ENCODE measurements at places on chromosomes 5 and 9.

- DNase-seq = no peak
Observed at GRCh38 chr9:88005240-88005639, 30.9 kb upstream of the CDK20 start.

GRCh38 chr9:7370381-7370780 lies 429.2 kb downstream of the DMAC1 start:
- DNase-seq = no peak

DNA sequence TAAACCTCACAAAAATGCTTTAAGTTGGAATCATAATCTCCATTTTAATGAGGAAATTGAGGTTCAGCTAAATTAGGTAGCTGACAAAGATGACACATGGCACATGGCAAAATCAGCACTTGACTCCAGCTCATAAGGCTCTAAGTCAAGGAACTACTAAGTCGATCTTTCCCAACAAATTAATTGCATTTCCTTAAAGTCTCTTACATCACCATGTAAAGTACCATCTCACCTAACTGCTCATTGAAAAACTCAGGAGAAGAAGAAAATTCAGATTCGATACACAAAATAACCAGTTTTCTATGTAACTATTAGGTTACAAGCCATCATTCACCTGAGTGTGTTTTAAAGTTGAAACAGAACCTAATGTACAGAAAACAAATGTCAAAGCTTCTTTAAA lies 85.8 kb upstream of the IFNE start:
- no peak for DNase-seq

DNA sequence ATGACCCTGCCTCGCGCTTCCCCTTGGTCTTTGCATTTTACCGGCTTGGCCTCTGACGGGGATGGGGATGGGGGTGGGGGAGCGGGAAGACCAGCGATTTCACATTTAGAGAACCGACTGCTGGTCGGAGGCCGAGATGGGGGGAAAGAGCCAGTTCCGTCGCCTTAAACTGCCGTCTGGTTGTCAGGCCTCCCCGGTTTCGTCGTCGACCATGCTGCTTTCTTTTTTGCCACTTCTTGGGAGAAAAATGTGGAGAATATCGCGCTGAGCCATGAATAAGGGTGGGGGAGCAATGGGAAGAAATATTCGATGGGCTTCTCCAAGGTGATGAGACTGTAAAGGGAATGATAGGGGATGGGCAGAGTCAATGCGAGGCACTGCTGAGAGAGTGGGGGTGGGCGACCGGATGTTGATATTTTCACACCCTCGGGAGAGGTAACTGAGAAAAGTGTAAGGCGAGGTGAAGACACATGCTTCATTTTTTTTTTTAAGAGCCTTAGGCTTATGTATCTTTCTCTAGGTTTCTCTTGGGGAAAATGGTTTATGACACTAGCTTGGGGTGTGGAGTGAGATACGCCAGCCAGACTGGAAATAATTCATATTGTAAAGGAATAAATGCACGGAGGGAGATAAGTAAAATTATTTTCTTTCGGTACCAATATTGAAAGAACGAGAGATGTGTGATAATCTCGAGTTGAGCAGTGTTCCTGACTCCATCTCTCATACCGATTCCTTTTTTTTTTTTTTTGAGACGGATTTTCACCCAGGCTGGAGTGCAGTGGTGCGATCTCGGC lies 1.1 kb downstream of the KIF2A start:
- DNase-seq = no peak

- DNase-seq = no peak
Observed at GRCh38 chr5:53607886-53608285, 47.4 kb downstream of the NDUFS4 start.

DNA sequence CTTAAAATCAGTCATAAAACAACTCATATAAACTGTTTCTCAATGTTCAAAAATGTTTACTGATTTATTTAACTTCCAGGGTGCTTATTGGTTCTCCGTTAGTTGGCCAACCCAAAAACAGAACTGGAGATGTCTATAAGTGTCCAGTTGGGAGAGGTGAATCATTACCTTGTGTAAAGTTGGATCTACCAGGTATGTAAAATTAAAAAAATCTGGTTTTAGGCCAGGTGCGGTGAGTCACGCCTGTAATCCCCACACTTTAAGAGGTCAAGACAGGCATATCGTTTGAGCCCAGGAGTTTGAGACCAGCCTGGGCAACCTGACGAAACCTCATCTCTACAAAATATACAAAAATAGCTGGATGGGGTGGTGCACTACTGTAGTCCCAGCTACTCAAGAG lies 73.7 kb downstream of the ITGA1 start:
- no peak for DNase-seq

DNA sequence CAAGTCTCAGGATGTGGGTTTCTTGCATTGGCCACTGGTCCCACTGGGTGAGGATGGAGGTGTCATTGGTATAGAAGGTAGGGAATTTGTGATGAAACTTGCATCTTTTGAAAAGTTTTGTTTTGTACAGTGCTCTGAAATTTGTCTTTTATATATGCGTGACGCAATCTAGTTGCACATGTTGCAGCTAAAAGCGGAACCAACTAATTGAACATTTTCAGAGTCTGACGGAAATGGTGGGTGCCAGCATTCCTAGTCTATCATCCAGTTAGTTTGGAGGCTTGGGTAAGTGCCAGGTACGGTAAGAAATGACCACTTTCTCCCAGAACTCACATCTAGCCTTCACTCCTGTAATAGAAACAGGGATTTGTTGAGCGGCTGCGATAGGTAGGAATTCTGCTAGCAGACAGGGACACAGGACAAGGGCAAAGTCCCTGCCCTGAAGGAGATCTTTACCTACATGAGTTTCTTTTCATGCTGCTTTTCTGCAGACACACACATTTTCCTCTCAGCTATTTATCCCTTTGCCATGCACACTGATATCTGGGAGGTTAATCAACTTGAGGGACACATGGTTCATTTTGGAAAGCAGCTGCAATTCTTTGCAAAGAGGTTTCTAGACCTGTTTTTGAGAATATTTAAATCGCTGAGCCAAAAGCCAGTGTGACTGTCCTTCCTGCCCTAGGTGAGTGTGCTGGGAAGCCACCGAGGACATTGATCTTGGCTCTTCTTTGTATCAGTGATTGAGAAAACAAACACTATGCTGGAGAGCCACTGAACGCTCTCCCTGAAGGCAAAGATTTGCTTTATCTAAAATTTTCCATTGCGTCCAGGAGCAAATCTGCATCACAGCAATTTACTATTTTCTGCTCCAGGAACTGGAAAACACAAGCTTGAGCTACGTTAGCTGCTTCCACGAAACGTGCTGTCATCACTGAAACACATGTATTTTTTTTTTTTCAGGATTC lies 89.7 kb downstream of the DAP start:
- DNase-seq = no peak

- no peak for DNase-seq
Observed at GRCh38 chr9:134971196-134971595, 53.5 kb upstream of the FCN1 start.

- DNase-seq = no peak
Observed at GRCh38 chr5:42970636-42971559, 69.2 kb downstream of the ANXA2R start.

GRCh38 chr5:128629157-128629556 lies 91.1 kb upstream of the FBN2 start:
- DNase-seq = no peak

DNA sequence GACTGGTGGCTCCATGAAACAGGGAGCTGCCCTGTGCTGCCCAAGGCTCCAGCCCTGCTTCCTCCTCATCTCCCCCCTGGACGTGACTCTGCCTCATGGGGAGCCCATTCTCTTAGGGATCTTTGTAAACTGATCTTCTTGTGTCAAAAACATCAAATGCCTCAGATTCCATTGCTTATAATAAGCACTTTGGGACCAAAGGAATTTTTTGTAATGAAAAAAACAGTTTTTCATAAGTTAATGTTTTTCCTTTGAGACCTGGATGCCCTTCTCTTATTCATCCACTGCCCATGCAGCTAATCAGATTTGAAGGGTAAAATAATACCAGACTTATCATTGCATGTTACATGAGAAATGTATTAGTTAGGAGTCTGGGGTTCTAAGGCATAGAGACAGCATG lies 41.7 kb downstream of the PALM2AKAP2 start:
- DNase-seq = no peak

GRCh38 chr5:137164961-137165360 lies 334.2 kb downstream of the SPOCK1 start:
- DNase-seq = no peak

GRCh38 chr5:74581988-74582365 lies 58.6 kb downstream of the ENC1 start:
- no peak for DNase-seq

DNA sequence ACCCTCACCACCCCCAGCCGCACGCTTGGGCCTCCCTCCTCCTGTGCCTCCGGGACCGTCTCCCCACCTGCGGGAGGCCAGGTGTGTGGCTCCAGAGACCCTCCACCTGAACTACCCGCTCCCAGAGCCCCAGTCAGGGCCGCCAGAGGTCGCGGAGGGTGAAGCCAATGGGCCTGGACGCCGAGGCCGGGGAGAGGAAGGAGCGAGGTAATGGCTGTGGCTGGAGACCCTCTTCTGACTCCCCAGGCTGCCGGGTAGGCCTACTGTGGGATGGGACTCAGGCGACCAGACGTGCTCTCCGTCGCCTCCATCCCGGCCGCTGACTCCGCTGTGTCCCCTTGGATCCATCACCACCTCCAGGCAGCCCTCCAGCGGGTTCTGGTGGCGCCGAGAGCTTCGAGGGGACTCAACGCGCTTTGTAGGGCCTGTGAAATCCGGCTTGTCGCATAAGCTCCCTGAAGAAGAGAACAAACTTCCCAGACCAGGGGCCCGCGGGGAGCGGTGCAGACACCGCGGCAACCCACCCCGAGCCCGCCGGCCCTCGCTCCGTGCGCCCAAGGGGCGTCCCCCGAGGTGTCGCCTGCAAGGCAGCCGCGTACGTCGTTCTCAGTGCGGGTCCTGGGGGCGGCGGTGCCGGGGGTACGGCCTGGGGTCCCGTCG lies 12.6 kb downstream of the IRX2 start:
- DNase-seq = no peak

GRCh38 chr9:88164850-88165249 lies 26.6 kb upstream of the SPATA31C2 start:
- DNase-seq = no peak

GRCh38 chr5:173602423-173602822 lies 14.0 kb downstream of the BOD1 start:
- no peak for DNase-seq

GRCh38 chr9:13487936-13488335 lies 208.4 kb upstream of the MPDZ start:
- DNase-seq = no peak

- no peak for DNase-seq
Observed at GRCh38 chr9:20753761-20754160, 69.7 kb downstream of the FOCAD start.

- no peak for DNase-seq
Observed at GRCh38 chr9:134333234-134333873, 7.1 kb downstream of the RXRA start.

DNA sequence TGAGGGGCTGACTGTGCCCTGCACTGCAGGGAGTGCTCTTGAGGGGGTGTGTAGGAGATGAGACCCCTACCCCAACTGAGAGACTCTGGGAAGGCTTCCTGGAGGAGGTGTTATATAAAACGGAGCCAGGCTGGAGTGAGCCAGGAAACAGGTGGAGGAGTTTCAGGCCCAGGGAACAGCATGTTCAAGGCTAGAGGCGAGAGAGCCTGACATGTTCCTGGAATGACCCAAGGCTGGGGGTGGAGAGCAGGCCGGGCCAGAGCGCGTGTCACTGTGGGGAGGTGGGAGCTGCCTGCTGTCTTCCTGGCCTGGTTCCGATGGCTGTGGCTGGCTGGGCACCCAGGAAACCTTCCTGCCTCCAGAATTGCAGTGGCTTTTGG lies 48.7 kb downstream of the RXRA start:
- DNase-seq = no peak

DNA sequence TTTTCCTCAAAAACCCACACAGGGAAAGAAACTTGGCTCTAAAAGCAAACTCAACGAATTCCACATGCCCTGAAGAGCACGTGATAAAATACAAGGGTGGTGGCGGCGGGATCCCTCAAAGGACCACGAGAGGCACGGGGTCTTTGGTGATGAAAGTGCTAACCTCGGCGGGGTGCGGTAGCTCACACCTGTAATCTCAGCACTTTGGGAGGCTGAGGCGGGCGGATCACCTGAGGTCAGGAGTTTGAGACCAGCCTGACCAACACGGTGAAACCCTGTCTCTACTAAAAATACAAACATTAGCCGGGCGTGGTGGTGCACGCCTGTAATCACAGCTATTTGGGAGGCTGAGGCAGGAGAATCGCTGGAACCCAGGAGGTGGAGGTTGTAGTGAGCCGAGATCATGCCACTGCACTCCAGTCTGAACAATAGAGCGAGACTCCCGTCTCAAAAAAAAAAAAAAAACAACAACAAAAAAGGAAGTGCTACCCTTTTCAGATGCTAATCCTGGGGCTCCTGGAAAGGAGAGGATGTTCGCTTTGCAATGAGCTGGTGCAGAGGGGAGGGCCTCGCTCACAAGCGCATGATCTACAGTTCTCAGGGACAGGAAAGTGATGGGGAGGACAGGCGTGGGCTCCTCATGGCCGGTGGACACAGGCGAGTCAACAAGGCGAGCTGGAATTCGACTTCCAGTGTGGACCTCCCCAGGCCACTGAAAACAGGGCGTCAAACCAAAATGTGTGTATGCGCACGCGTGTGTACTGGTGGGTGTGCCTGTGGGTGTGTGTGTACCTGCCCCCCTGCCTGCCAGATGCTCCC lies 54.1 kb downstream of the USP20 start:
- DNase-seq = no peak

DNA sequence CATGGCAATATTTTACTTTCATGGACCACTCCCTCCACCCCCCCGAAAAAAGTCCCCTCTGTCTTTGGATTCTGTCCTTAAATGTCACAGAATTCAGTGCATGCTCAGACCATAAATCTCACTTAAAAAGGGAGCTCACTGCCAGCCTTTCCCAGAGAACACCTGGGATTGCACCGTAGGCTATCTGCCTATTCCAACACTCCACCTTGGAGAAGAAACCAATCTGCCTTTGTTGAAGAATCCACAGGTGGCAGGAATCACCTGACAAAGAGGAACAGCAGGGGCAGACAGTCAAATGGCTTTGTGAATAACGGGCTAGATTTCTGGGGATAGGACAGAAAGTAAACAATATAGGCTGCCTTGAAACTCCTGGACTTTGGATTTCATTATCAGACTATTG lies 306.7 kb upstream of the BRINP1 start:
- no peak for DNase-seq

DNA sequence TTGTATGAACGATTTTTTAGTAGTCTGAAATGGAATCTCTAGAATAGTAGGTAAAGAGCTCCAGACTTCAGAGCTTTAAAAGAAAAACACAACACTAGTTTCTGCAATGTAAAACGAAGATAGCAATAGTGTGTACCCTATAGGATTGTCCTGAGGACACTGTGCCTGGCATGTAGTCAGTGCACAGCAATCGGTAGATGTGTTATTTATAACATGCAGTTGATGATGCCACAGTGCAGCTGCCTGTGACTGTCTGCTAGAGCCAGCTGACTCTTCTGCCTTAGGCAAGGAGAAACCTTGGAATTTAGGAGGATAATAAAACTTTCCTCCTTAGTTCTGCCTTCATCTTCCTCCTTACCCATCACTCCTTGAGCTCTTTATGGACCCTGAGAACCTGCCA lies 27.7 kb upstream of the TMOD1 start:
- no peak for DNase-seq

- DNase-seq = no peak
Observed at GRCh38 chr5:161775891-161776290, 72.0 kb upstream of the GABRA1 start.
